Spinal cord (tissue), 10 donors: ENCODE measurements at places on chromosomes 2 and 18. TPM values are rescaled to one million over a fixed set of nuclear protein-coding genes. Genes with fewer than 3 reads are reported as not detected.
A peak's percentile ranks its signal among the peaks of the same experiment; 100 is the strongest.

- DNase-seq: no peak
These were observed 13.9 kb upstream of the RMND5A start for GRCh38 chr2:86706220-86706619.

- no peak for DNase-seq
These were observed 47.8 kb upstream of the GPR75 start for GRCh38 chr2:53907582-53907981.

DNA sequence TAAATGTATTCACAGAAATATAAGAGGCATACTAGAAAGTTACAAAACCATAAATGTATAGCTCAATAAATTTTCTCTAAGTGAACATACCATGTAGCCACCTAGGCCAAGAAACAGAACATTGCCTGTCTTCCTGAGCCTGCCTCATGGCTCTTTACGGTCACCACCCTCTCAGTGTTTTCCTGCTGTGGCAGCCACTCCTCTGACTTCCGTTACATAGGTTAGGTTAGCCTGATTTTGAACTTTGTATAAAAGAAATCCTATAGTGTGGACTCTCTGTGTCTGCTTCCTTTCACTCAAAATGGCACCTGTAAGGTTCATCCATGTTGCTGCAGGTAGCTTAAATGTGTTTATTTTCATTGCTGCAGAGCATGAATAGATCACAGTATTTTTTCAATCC lies 11.6 kb upstream of the ST3GAL5 start:
- no peak for DNase-seq

DNA sequence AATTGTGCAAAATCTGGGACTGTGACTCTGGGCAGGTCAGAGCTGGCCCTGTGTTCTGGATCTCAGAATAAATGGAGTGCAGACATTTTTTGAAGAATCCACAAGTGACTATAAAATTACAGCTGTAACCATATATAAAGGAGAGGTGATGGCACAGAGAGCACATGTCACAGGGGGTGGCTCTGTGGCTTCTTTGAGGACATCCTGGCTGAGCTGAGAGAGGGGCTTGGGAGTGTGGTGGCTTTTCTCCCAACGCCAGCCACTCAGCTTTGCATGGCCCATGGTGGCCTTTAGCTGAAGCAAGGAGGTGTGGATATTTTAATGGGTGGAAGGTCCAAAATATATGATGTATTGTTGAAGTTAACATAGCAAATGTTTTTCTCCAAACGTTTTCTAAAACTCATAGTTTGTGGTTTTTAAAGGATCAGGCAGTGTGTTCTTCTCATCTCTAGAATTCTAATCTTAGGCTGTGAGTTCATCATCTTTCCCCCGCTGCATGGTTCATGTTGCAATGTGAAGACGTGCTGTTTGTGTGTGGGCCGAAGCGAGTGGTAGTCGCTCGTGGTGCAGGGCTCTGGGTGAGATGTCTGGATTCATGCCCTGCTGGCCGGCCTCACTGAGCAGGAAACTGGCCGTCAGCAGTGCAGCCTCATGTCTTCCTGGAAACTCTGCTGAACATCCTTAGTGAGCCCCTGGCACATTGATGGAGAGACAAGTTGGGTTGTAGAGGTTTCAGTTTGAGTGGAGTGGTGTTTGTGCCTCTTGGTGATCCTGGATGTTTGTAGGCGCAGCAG lies 109.9 kb downstream of the ZNF236 start:
- DNase-seq: no peak

DNA sequence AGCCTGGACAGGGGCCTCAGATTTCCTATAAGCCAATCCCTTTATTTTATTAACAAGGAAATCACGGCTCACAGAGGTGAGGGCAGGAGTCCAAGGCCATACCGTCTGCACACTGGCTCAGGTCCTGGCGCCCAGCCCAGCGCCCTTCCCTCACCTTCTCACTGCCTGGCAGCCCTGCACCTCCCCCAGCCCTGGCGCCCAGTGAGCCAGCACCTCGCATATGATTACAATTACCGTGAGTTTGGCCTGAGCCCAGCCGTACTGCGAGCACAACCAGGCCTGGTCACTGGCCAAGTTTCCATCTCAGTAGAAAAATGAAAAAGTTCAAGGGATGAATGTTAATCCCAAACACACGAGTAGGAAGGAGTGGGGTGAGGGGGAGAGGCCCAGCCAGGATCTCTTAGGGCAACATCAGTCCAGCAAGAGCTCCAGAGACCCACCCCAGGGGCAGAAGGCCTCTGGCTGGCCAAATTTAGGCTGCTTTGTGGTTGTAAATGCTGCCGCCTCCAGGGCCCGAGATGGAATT lies 68.4 kb downstream of the MCFD2 start:
- peak; percentile 88 for DNase-seq

The MROH2A gene
- not detected for total RNA-seq

GRCh38 chr18:37805773-37806404 lies 240.3 kb upstream of the CELF4 start:
- no peak for DNase-seq

DNA sequence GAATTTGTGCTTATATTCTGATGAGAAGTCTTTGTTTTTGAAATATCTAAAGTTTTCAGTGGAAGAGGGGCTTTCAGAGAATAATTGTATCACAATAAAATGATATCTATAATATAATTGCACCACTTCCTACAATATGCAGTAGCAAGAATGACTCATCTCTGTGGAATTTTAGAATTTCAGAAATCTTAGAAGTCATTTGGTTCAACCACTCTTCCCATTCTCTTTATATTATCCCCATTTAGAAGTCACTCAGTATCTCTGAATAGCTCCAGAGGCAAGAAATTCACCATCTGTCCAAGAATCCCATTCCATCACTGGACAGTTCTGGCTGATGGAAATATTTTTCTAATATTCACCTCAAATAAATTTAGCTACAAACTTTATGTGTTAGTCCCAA lies 59.3 kb upstream of the CCDC68 start:
- DNase-seq: no peak

- DNase-seq: no peak
These were observed 693 bp downstream of the ORC2 start for GRCh38 chr2:200962811-200963123.

The UGT1A5 gene
- not detected for total RNA-seq

The SPEG gene
- 12.2 TPM for total RNA-seq

DNA sequence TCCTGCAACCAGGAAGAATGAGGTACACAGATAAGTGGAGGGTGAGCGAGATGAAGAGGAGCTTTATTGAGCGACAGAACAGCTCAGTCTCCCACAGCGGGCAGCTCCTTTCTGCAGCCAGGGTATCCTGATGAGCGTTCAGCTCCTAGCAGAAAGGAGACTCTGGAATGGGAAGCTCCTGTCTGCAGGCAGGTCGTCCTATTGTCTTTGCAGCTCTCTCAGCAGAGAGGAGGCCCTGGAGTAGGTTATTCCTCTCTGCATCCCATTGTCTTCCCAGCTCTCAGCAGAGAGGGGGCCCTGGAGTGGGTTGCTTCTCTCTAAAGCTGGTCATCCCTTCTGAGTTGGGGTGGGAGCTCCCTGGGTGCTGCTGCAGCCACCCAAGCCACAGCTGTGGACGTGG lies 41.2 kb downstream of the TAF1B start:
- no peak for DNase-seq

DNA sequence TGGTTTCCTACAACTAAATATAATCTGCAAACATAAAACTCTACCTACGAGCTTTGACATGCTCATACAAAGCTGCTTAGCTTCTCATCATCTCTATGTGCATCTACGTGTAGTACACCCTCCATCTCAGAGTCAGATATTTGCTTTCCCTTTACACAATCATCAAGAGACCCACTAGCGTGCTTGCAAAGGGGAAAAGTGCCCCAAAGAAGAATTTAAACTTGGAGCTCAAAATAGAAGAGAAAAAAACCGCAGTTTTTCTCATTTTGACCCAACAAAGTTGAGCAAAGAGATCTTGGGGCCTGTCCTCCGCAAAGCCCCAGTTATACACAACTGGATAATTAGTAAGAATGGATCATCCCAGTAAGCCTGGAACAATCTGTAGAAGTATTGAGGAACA lies 104.1 kb downstream of the PAX3 start:
- no peak for DNase-seq

DNA sequence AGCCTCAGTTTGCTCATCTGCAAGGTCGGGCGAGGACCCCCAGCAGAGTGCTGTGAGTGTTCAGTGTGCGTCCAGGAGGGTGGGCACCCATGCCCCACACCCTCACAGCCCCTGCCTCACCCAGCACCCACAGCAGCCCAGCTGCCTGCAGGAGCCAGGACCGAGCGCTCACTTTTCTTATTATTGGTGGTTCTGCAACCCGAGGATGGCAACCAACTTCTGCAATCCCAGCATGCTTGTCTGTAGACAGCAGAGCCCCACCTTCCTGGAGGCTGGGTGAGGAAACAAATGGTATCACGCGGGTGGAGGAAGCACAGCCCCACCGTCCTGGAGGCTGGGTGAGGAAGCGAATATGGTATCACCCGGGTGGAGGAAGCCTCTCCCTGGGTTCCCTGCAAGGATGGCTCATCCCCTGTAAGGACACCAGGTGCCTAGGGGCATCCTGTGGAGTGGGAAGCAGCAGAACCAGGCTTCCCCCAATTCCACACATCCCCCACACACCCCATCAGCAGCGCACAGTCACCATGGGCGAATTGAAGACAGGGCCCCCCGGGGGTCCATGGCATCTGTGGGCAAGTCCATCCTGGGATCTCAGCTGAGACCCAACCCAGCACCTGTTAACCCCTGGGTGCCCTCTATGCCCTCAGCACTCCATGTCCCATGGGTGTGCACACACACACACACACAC lies 220.5 kb upstream of the RAB6C start:
- no peak for DNase-seq

The AQP12A gene
- not detected for total RNA-seq

- no peak for DNase-seq
These were observed 18.5 kb upstream of the ZNF236 start for GRCh38 chr18:76803814-76804213.

- DNase-seq: no peak
These were observed 1.1 kb downstream of the SH3RF3 start for GRCh38 chr2:109129921-109130722.

- DNase-seq: no peak
These were observed 193.7 kb downstream of the DNER start for GRCh38 chr2:229520691-229521096.

DNA sequence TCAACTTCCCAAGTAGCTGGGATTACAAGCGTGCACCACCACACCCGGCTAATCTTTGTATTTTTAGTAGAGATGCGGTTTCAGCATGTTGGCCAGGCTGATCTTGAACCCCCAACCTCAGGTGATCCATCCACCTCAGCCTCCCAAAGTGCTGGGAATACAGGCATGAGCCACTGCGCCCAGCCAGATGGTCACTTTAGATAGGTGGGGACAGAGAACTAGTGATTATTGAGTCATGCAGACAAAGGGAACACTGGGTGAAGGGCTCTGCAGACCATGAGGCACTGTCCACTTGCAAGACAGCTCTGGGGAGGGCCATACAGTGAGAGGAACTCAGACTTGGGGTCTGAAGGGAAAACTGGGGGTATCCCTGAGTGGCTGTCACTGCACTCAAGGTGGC lies 58.4 kb upstream of the POMC start:
- no peak for DNase-seq

- no peak for DNase-seq
These were observed 127.5 kb upstream of the SLC1A4 start for GRCh38 chr2:64861452-64862397.

- no peak for DNase-seq
These were observed 185.4 kb downstream of the INHBB start for GRCh38 chr2:120531365-120531764.

DNA sequence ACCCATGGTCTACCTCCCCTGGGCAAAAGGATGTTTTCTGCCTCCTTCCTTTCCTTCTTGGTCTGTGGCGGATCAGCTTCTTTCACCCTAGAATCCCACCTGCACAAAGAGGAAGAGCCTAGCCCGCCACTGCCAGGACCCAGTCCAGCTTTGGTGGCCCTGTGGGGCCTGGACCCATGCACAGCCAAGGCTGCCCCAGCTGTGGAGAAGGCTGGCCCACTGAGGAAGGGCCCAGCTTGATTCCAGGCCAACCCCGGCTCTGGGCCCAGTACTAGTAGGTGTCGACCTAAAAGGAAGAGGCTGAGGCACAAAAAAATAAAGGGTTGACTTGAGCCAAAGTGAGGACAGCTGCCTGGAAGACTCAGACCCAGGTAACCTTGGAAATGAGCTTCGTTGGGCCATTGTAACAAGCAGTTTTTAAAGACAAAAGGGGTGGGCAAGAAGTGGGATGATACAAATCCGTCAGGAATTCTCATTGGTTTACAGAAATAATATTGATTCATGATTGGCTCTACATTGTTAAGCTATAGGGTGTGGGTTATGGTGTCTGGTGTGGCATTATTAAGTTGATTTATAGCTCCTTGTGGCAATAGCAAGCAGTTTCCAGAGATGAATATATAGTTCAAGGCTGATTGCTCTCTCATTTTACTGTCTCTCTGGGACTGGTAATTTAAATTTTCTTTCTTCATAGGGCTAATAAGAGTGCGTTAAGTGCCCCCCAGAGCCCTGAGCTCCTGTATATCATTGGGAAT lies 29.8 kb upstream of the MAL start:
- DNase-seq: no peak

DNA sequence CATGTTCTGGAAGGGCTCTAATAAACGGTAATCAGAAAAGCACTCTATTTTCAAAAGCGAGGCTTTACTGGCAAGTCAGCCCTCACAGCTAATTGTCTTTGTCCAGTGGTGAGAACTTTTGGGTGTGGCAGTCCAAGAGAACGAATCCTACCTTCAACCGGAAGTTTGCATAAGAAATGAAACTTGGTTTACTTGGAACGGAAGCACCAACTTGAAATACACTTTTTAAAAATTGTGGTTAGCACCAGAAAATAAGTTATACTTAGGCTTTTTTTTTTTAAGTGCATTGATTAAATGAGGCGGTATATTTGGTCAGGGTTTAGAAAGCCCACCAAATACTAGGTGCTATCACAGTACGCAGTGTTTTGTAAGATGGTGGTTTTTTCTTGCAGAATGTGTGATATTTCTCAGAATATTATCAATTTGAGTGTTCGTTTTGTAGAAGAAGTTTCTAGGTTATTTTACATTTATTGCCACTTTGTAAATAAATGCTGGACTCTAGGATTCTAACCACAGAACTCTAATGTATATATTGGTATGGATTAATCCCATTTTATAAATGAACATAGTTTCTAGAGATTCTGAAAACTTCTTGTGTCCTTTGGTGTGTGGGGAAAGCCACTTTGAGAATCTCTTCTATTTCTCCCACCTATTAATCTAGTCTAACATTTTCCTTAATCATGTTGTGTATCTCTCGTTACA lies 1.2 kb downstream of the MYL12A start:
- DNase-seq: peak; percentile 29
